Stimulated activated CD4-positive, alpha-beta T cell treated with anti-CD3 and anti-CD28 coated beads, Interleukin-1b, Interleukin-23, amount 100 ng/mL, for 1 hour (primary cell): ENCODE measurements at places on chromosomes 3 and 15.

DNA sequence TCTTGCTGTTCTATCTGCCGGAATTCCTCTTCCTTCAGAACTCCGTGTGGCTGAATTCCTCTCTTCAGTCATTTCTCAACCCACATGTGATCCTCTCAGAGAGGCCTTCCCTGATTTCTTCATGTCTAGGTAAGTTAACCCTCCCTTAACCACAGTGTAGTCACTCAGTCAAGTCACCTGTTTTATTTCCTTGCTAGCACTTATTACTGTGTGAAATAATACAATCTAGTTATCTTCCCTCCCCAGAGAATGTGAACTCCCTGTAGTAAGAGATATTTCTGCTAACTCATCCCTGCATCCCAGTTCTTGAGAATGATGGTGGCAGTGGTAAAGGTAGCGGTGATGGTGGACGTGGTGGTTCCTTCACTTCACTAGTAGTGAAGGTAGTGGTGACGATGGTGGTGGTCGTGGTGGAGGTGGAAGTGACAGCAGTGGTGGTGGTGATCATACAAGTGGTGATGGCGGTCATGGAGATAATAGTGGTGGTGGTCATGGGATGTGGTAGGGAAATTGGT, 33.3 kb downstream of the COL6A5 start:
- no peak for DNase-seq

DNA sequence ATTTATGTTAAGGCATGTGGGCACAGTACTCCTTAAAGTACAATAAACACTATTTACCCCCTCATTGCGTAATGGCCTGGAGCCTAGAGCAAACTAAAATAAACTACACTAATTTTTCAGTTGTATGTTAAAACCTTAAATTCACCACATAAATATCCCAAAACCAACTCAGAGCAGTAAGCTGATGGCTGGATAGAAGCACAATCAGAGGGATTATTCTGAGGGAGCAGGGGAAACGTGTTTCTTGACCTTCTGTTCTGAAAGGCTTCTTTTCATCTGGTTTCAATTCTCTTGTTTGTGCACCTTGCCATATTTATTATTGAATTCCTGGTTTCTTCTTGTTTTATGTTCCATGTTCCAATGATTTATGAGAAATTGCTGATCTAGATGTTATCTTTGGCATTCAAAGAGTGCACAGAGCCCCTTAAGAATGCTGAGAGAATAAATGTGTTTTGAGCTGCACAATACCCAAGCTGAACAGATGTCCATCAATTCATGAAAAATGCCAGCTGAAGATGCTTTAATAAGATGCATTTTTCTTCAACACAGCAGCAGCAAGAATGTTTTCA, 29.6 kb downstream of the RPL22L1 start:
- no peak for DNase-seq

DNA sequence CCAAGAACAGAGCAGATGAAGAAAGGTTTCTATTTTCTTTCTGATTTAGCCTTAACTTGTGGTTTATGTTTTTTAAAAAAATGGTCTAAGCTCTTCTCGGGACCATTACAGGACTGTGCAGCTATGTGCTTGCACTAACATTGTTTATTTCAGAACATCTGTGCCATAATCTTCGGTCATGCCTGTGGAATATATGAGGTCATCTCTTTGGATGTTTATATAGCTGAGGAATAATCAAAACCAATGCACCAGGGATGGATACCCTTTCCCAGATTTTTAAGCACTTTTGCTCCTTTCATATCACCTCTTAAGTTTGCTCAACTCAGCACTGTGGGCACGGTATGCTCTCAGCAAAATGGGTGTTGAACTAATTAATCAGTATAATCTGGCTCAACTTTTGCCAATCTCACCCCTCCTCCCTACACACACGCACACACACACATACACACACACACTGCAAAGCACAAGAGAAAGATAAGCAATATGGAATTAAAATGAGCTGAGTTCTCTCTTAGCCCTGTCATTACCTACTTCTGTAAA, 268.5 kb upstream of the TMC3 start:
- no peak for DNase-seq

- DNase-seq = no peak
These were observed 63.3 kb upstream of the TPM1 start for GRCh38 chr15:62979252-62979651.

GRCh38 chr3:52848617-52849016, 13.8 kb upstream of the MUSTN1 start:
- DNase-seq = no peak

GRCh38 chr3:170603770-170604510, 18.1 kb upstream of the SLC7A14 start:
- DNase-seq = no peak

DNA sequence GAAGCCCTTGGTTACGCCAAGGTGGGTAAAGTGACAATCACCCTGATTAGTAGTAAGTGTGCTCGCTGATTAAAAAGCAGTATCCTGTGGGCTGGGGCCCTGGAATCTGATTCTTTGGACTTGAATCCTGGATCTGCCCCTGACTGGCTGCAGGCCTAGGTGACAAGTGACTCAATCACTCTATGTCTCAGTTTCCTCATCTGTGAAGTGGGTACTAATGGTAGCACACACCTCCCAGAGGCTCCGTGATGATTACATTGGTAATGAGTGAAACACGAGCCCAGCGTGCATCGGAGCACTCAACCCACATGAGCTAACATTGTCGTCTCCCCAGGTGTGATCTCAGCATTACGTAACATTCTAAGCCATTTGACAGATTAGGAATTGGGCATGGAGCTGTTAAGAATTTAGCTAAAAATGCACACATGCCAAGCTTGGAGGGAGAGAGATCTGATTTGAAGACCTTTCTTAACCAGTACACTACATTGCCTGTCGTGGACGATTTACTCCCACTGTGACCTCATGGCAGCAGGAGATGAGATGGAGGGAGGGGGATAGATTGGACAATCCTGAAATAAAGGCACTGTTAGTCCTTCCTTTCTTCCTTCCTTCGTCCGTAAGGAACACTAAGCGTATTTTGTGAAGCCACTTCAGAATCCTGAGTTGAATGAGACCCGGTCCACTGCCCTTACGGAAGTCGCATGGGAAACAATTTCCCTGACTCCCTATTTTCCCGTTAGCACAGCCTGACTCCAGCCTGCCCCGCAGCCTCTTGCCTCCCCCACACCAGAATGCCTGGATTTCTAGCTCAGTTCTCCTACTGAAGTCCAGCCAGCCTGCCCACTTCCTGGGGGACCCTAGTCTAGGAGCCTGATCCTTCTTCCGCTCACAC, 32.1 kb downstream of the MGLL start:
- no peak for DNase-seq

DNA sequence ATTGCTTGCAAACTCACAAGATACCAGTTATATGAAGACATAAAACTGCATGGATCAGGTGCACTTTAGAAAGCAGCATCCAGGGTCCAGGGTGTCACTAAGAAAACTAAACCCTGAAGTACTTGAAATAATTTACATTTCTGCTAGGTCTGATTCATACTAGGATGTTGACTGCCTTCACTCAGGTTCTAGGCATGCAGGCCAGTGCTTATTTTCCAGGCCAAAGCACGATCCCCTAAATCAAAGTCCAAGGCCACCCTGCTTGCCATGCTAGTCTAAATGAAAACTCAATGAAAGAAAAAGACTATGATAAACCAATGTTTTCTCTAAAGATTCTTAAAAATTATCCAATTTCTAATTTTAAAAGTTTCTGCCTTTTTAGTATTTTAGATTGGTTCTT, 49.4 kb downstream of the GREM1 start:
- no peak for DNase-seq

GRCh38 chr3:13023235-13023970, 49.8 kb downstream of the IQSEC1 start:
- DNase-seq = no peak

GRCh38 chr15:84807228-84807627, 9.9 kb upstream of the ALPK3 start:
- DNase-seq = no peak

GRCh38 chr3:197680955-197681521, 55.7 kb downstream of the RUBCN start:
- DNase-seq = no peak

- no peak for DNase-seq
These were observed 144.5 kb downstream of the FBLN2 start for GRCh38 chr3:13693441-13693840.

- DNase-seq = no peak
These were observed 77.1 kb upstream of the GSK3B start for GRCh38 chr3:120171134-120171873.

- DNase-seq = no peak
These were observed 180.6 kb downstream of the PTPRG start for GRCh38 chr3:61742006-61742405.

DNA sequence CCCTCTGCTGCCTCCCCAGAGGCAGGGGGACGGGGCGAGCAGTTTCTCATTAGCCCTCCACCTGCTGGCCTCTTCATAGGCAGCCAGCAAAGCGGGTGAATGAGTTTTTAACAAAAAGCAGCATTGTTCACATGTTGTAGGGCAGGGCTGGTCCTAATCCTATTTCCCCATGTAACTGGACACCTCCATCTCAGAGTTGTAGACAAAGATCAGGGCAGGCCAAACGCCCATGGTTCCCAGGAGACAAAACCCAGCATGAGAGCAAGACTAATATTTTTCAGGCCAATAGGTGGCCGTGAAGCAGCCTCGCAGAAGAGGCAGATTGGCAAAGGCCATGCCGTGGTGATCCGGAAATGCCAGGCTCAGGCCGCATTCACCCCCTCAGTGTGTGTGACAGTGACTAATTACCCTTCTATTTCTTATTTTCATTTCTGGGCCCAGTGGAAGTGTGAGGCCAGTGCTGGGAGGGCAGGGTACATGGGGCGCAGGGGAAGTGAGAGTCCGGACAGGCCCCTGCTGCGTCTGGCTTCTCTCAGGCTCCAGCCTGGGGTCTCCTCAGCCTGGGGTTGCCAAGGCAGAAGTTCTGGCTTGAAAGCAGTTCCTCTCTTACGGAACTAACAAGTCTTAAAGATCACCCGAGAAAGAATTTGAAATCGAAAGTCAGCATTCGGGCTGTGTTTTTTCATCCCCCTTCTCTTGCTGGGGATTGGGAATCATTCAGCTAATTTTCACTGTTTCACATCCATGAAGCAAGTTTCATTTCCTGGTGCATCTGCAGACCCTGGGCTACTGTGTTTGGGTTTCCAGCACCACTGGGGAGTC, 64.8 kb downstream of the BOC start:
- DNase-seq = no peak

GRCh38 chr15:72155635-72156616, 37.7 kb downstream of the SENP8 start:
- peak; percentile 74 for DNase-seq

DNA sequence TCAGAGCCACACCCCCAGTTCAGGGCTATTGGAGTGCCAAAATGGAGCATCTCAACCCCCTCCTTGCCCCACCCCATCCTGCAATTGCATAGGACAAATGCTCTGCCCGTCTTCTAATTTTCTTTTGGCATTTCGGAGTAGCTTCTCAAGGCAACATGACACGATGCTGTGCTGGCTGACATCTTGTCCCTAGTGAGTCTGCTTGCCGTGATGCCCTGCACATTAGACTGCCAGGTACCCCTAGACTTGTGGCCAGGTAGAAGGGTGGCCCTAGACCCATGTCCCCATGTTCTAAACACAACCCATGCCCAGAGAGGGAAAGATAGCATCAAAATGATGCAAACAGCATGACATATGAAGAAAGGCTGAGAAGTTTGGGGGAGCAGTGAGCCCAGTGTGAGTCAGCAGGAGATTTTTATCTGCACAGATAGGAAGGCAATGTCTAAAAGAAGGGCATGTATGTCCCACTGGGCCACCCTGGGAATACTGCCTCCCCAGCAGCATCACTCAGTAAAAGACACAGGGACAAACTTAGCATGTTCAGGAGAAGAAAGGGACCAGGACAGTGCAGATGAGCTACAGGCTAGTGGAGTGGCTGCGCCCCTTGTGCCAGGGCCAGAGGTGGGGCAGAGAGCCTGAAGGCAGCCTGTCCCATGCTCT, 36.8 kb downstream of the CA12 start:
- DNase-seq = no peak

DNA sequence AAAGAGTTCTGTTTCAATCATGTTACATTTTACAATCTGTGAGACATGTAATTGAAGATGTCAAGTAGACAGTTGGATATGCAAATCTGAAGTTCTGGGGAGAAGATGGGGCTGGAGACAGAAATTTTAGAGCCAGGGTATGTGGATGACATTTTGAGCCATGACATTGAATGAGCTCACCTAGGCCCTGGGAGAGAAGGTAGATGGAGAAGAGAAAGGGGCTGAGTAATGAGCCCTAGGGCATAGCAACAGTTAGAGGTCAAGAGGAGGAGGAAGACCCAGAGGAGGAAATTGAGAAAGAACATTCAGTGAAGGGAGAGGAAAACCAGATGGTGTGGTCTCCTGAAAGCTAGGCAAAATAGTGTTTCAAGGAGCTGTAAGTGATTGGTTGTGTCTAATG, 15.3 kb downstream of the TMEM266 start:
- DNase-seq = no peak

GRCh38 chr3:56321892-56322291, 146.4 kb downstream of the ERC2 start:
- no peak for DNase-seq

- no peak for DNase-seq
These were observed 51.5 kb downstream of the SST start for GRCh38 chr3:187618722-187619121.

- DNase-seq = no peak
These were observed 7.8 kb downstream of the ATP2C1 start for GRCh38 chr3:130901463-130902204.

DNA sequence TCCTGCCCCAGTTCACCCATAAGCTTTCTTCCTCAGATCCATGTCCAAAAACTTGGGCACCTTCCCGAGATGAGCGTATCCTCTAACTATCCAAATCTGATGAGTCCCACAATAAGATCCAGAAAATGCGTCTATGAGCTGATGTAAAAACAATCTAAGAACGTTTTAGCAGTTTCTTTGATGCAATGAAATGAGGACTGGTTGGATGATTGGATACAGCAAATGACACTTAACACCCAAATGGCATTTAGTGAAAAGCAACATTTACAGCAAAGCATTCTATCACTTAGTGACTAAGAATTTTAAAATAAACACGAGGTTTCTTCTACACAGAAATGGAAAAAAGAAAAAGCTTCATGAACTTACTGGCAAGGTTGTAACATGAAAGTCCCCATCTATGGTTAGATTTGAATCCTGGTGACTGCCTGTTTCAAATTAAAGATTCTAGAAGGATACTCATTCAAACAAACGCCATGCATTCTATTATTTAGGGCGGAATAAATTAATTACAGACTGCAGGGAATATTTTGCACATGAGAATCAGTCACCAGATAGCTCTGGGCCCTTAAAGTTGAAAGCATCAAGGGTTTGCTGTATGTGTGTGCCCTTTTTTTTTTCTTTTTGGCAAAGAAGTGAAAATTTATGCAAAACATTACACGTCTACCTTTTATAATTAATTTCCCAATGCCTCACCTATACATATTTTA, 598.6 kb downstream of the FOXP1 start:
- DNase-seq = no peak

- no peak for DNase-seq
These were observed 498.7 kb downstream of the CNTN6 start for GRCh38 chr3:1591327-1592028.

DNA sequence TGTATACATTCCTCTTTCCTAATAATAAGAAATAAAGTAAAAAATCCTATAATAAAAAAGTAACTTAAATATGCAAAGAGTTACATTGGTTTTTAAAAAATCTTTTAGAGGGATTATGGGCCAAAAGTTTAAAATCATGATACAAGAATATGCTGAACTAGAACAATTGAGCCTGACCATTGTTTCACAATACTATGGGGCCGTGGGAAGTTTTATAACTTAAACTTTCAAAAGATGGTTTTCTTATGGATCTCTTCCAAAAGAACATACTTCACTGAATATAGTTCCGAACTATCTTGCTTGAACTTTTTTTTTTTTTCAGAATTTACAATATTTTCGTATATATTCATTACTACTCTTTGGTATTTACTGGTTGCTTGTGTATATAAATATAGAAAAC, 97.6 kb downstream of the NFKBIZ start:
- DNase-seq = no peak

GRCh38 chr3:153244961-153245360, 82.9 kb downstream of the RAP2B start:
- no peak for DNase-seq
